ENCODE measurements at places on chromosomes 12 and 14.

- no peak for DNase-seq
Measured at GRCh38 chr12:7376196-7376595, 67.8 kb downstream of the CD163L1 start.

DNA sequence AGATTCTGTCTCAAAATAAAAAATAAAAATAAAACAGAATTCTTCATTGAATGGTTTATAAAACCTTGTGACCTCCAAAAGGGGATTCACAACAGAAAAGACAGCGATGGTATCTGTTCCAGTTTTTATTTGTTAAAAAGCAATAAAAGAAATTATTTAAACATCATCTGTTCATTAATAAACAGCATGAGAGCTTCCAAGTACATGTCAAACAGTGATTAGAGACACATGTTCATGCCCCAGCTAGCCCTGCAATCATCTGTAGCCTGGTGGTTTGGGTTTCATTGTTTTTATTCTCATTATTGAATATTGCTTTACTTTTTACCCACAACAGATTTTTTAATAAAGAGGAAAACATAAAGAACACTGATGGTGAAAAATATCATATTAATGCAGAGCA is 173.3 kb downstream of the ANO2 start:
- no peak for DNase-seq

- DNase-seq: peak; percentile 54
Measured at GRCh38 chr12:94262228-94263010, 114.0 kb downstream of the PLXNC1 start.

GRCh38 chr12:23817345-23817744 is 132.1 kb downstream of the SOX5 start:
- DNase-seq: no peak

- peak; percentile 29 for DNase-seq
Measured at GRCh38 chr12:103901518-103902173, 28.6 kb upstream of the HSP90B1 start.

DNA sequence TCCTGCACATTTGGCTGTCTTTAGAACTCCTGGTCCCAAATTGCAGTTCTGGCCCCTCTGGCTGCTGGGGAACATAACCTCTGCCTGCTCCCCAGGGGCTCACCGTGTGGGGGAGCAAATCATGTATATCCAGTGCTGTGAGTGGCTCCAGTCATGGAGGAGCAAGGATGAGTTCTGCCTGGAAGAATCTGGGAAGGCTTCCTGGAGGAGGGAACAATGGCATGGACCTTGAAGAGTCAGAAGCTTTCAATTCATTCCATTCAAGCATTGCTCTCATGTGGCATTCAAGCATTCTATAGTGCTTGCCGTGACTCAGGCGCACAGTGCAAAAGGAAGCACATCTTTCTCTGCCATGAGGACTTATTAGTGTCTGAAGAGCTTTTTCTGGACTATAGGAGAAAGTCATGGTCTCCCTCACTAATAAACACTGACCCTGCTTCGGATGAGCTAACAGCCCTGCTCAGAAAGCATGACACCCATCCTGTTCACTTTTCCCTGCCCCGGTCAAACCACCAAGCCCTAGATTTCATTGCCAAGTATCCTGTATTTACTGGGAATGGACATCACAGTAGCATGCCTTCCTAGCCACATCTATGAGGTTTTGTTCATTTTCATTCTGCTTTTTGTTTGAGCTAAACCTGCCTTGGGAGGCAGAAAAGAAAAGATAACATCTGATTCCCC is 3.5 kb downstream of the IFI27 start:
- DNase-seq: no peak

- no peak for DNase-seq
Measured at GRCh38 chr12:94704452-94705306, 54.3 kb upstream of the TMCC3 start.

GRCh38 chr12:49703647-49704137 is 3.5 kb downstream of the FMNL3 start:
- no peak for DNase-seq

- DNase-seq: no peak
Measured at GRCh38 chr12:50547742-50548141, 43.0 kb downstream of the DIP2B start.

DNA sequence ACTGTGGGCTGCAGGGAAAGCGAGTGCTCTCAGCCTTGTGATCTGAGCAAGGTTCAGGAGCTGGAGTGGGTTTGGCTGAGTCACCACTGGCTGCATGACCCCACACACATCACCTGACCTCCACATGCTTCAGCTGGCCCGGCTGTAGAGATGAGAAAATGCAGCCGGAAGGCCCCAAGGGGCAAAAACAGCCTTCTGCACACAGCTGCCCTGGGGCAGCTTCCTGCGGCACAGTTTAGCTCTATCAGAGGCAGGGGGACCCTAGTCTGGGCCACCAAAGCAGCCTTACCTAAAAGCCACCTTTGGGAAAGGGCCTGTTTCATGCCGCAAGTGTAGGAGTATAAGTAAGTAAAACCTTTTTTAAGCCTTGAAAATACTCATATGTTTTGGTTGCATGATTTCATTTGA is 123.3 kb downstream of the SSPN start:
- no peak for DNase-seq

GRCh38 chr12:80791863-80792262 is 75.2 kb downstream of the MYF5 start:
- no peak for DNase-seq

DNA sequence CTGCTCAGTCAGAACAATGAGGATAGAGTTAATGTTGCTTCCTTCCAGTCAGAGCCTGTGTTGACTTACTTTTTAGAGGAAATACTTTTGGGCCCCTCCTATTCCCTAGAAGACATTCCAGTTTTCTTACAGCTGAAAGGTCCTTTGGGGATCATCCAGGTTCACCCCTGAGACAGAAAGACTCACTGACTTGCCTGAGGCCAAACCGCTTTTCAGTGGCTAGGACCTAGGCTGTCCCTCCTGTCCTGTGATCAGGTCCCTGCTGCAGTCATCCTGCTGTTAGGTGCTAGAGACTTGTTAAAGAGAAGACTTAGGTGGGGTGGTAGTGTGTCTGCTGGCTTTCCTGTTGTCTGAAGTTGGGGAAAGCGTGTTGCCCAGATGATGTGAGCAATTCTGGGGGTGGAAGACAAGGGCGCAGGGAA is 39.6 kb downstream of the SUSD6 start:
- DNase-seq: no peak

DNA sequence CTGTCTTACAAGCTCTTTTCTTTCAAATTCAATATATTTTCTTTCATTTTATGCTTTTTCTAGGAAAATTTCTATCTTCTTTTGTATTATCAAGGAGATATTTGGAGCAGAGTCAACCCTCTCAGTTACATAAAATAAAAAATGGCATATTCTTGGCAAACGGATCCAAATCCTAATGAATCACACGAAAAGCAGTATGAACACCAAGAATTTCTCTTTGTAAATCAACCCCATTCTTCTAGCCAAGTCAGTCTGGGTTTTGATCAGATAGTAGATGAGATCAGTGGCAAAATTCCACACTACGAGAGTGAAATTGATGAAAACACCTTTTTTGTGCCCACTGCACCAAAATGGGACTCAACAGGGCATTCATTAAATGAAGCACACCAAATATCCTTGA is 20.6 kb downstream of the PIK3C2G start:
- no peak for DNase-seq

DNA sequence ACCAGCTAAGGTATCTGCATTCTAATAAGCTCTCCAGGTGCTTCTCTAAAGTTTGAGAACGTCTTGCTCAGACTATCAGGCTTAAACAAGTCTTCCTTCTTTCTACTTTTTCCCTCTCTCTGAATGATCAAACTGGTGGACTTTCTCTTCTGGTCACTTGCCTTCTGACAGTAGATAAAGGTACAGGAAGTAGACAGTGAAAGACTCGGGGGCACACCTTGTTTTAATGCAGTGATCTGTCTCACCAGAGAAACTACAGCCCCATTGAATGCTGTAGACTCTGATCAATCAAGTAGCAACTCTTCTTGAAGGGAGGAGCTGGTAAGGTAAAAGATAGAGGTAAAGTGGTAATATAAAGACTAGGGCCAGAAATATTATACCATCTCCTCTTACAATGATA is 48.1 kb upstream of the ATXN7L3B start:
- DNase-seq: no peak

- DNase-seq: no peak
Measured at GRCh38 chr12:46292754-46293402, 24.0 kb upstream of the SLC38A1 start.

GRCh38 chr14:102046337-102047278 is 40.2 kb downstream of the HSP90AA1 start:
- DNase-seq: no peak

DNA sequence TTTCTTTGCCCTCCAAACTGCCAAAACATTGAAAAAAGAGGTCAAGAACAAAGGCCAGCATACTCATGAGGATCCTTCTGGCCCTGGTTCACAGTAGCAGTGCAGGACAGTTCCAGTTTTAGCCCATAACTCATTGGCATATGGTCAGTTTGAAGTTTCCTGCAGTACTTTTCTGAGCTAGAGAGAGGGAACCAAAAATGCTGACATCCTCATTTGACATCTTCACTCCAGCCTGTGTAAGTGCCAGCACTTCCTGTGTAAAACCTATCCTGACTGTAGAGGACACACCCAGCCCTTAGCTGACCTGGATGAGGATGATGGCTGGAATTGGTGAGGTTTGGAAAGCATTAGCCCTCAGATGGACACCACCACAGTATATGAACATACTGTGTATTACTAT is 84.1 kb downstream of the FGD4 start:
- no peak for DNase-seq

GRCh38 chr14:101359221-101360053 is 201.9 kb upstream of the DIO3 start:
- DNase-seq: no peak

GRCh38 chr14:76208340-76208739 is 56.6 kb downstream of the GPATCH2L start:
- no peak for DNase-seq

DNA sequence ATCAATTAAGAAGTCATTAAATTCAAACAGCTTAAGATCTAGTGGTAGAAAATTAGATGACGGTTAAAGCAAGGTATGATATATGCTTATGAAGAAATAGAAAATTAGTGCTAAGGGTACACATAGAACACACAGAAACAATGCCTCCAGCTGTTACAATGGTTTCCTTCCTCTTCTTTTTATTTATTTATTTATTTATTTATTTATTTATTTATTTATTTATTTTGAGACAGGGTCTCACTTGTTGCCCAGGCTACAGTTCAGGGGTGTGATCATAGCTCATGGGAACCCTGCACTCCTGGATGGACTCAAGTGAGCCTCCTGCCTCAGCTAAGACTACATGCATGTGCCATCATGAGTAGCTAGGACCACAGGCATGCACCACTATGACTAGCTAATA is 34.9 kb upstream of the PTPRR start:
- no peak for DNase-seq
